ENCODE measurements at places on chromosomes 7 and 10.

DNA sequence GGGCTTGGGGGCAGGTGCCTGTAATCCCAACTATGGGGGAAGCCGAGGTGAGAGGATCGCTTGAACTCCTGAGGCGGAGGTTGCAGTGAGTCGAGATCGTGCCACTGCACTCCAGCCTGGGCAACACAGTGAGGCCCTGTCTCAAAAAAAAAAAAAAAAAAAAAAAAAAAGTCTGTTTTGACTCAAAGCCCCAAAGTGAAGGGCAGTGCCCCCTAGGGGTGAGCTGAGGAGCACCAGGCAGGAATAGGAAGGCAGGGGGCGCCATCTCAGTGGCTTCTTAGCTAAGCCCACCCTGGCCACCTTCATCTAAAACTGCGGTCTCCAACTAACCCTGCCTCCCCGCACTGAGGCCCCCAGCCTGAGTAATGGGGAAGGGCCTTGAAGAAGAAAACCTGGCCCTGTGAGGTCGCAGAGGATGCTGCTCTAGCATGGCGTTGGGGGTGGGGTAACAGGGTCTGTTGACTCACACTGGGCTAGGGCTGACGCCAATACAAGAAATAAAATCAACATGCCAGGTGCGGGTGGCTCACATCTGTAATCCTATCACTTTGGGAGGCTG lies 9.8 kb downstream of the PODXL start:
- no peak for DNase-seq

GRCh38 chr7:106485031-106485551 lies 175.9 kb downstream of the CCDC71L start:
- DNase-seq = no peak

DNA sequence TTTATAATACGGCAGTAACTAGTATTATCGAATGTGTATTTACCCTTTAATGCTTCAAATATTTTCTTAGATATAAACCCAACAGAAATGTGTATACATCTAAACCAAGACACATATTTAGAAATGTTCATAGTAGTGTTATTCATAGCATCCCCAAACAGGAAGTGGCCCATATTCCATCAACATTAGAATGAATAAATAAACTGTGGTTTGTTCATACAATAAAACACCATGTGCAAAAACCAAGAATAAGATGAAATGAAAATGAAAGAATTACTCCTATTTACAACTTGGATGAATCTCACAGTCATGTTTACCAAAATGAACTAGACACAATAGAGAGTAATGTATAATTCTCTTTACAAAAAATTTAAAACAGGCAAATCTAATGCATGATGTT lies 9.2 kb upstream of the CAV2 start:
- no peak for DNase-seq

- DNase-seq = no peak
Measured at GRCh38 chr7:11228515-11228914, 254.8 kb downstream of the PHF14 start.

DNA sequence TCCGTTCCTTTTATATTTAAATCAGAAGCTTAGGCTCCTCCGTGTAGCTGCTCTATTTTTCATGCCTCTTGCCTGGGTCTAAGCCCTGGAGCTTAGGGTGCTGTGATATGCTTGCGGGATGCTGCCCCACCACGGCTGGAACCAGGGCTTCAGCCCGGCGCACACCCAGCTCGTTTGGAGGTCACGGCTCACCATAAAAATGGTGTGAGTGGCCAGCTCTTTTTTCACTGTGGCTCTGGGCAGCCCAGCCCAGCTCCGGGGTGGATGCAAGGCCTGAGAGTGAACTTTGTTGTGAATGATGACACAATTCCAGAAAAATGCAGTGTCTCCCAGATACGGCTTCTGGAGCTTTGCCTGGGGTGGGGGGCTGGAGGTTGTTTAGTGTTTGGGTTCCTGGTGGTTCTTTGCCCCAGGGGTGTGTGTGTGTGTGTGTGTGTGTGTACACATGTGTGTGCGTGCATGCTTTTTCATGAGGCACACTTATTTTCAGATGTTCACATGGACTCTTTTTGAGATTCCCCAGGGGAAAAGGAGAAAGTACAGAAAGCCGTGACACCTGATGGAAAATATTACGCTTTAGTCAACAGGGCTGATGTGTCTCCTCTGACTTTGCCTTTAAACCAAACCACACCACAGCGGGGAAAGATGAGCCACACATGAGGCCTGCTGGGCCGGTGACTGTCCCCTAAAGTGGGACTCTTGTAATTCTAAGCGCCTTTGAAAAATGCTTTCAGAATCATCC lies 46.2 kb downstream of the GRK5 start:
- no peak for DNase-seq

- DNase-seq = no peak
Measured at GRCh38 chr10:51649064-51649463, 50.3 kb downstream of the CSTF2T start.

GRCh38 chr10:30625080-30625479 lies 4.5 kb downstream of the LYZL2 start:
- DNase-seq = no peak

- DNase-seq = no peak
Measured at GRCh38 chr10:11654659-11655058, 43.2 kb upstream of the USP6NL start.

DNA sequence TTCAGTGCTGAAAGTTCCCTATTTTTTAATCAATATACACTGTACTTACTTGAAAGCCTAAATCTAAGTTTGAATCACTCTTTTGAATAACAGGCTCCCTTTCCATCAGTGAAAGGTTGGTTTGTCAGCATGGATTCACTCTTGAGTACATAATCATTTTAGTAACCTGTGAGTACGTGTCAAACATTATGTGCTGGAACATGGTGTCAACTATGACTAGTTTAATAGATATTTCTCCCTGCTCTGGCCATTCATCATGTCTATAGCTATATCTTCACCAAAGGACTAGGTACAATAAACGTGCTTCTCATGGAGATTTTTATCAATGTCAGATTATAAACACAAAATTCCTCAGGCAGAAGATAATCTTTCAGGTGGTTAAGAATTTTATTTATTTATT lies 61.7 kb upstream of the MDFIC start:
- DNase-seq = no peak

- DNase-seq = no peak
Measured at GRCh38 chr10:104433669-104434068, 80.0 kb downstream of the CFAP58 start.

DNA sequence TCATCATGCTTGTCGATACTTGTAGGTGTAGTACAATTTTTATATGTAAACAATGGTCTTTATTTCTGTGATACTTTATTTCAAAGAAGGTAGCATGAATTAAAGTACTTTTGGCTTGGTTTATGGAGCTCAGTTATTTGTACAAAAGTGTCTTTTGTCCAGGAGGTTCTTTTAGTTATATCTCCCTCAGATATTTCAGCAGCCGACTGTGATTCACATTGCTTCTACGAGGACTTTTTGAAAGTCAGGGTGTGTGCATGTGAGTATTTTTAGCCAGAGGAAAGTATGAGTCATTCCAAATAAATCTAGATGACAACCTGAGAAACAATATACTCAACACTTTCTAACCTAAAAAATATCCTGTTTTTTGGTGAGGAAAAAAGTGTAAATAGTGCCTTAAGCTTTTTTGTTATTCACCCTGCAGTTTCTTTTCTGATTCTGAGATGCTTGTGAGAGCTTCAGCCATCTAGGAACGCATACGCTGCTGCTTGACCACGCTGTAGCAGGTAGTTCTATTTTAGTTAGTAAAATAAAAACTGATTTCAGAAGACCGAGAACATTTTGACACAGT lies 595 bp upstream of the SUN1 start:
- no peak for DNase-seq

DNA sequence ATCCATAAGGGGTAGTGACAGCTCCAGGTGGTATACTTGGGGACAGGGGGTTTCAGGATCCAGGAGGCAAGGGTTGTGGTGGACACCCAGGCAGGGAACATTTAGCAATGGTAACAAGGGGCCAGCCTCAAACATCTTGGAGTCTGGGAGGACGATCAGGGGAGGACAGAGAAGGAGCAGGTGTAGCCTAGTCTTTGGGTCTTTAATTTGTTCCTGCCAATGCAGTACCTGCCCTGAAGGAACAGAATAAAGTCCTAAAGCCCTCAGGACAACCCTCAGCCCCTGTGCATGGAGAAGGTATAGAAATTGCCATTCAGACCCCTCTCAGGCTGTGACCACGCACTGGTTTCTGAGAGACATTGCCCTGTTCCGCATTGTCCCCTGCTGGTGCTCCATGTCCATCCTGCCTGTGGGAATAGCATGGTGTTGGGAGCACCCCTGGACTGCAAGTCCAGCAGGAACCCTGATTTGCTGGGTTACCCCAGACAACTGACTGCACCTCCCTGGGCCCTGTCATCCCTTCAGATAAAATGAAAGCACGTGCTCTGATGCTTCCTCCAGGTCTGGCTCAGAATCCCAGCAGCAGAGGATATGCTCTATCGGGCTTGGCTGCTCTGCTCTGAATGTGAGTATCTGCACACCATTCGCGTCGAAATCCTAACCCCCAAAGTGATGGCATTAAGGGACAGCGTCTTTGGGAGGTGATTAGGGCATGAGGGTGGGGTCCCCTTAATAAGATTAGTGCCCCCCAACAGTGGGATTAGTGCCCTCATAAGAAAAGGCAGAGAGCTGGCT lies 24.2 kb downstream of the DDC start:
- no peak for DNase-seq

- DNase-seq = peak; percentile 83
Measured at GRCh38 chr10:121942749-121943416, 15.1 kb upstream of the ATE1 start.

- DNase-seq = no peak
Measured at GRCh38 chr7:47730142-47730541, 148.2 kb upstream of the TNS3 start.

DNA sequence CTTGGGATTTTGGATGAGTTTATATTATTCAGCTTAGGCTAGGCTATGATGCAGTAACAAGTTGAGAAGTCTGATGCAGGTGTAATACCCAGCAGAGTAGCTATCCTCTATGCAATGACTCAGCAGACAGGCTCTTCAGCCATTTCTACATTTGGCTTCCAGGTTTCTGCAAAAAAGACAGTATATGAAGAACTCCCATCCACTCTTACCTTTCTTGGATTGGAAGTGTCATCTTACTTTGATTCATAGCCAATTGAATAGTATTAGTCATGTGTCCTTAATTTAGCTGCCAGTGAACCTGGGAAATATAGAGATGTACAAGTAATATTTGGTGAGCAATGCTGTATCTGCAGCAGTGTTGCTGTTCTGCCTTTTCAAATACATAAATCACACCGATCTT lies 127.8 kb upstream of the NPSR1 start:
- no peak for DNase-seq

GRCh38 chr7:26144184-26145080 lies 7.6 kb upstream of the NFE2L3 start:
- no peak for DNase-seq

GRCh38 chr7:151520419-151521261 lies 945 bp upstream of the RHEB start:
- DNase-seq = peak; percentile 46

GRCh38 chr10:84341983-84342382 lies 13.6 kb downstream of the CCSER2 start:
- no peak for DNase-seq

All from GF-D8 (cell line).